ENCODE measurements at places on chromosomes 3 and 15. TPM values are rescaled to one million over a fixed set of nuclear protein-coding genes. Genes with fewer than 3 reads are reported as not detected.

Gene P2RY13
- 0.28 TPM for total RNA-seq

Gene GPR149
- not detected for total RNA-seq

Gene GPR176
- 5.7 TPM for total RNA-seq

Gene SLC2A2
- not detected for total RNA-seq

Gene SPATA12
- total RNA-seq, result not detected

Gene CADPS
- total RNA-seq, result 8.8 TPM
